Kidney glomerular epithelial cell (primary cell): ENCODE measurements at places on chromosomes 4 and X.

DNA sequence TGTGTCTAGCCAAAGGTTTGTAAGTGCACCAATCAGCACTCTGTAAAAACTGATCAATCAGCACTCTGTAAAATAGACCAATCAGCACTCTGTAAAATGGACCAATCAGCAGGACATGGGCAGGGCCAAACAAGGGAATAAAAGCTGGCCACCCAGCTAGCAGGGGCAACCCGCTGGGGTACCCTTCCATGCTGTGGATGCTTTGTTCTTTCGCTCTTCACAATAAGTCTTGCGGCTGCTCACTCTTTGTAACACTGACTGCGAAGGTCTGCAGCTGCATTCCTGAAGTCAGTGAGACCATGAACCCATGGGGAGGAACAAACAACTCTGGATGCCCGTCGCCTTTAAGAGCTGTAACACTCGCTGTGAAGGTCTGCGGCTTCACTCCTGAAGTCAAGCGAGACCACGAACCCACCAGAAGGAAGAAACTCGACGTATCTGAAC is 14.3 kb downstream of the HNRNPDL start:
- no peak for DNase-seq

DNA sequence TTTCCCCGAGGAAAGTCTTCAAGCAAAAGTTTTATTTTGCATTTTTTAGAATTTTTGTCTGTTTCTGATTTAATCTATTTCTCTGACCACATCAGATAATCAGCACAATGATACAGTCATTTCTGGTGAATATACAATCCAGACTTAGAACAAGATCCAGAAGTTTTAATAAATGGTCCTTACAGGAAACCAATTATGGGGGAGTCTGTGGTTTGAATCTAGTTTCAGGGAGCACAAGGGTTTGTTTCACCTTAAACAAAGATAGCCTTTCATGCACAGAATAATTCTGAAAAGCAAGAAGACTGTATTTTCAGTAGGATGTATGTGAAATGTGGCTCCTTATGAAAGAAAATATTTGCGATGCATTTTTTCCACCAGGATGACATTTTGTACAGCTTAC is 158.5 kb upstream of the ARSJ start:
- DNase-seq = no peak

GRCh38 chr4:82561786-82562563 is at the start of gene TMEM150C:
TMEM150C (minus strand) TSS chr4:82561988; CDS start chr4:82504657, 57,331 bp downstream.
- no peak for DNase-seq

DNA sequence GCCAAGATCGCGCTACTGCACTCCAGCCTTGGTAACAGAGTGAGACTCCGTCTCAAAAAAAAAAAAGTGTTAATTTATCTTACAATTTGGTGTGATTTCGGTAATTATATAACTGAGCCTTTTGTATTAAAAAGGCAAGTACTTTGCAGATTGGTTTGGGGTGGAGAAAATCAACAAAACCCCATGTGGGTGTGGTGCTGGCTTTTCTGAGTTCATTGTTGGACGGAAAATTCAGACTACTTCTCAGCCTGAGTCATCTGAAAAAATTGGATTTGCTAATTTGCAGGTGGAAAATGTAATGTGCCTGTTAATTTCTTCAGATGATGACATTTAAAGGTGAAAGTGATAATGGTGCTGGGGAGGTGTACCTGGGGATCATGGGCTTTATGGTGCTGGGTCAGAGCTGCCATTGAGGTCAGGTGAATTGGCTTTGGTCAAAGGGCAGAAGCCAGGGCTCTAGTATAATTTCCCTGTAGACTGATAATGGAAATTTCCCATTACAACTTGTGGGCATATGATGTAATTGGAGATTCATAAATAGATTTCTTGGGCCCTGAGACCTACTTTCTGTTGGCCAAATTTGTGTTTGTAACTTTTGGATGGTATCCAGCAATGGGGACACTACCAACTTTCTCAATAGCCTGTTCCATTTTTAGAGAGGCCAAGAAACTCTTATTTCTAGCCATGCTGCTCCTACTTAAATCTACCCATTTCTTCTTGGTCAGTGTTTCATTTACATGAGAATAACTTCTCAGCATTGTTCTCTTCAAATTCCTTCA is 74.3 kb upstream of the TEX13D start:
- no peak for DNase-seq

- DNase-seq = no peak
Measured at GRCh38 chr4:24578364-24578763, 6.0 kb downstream of the DHX15 start.

DNA sequence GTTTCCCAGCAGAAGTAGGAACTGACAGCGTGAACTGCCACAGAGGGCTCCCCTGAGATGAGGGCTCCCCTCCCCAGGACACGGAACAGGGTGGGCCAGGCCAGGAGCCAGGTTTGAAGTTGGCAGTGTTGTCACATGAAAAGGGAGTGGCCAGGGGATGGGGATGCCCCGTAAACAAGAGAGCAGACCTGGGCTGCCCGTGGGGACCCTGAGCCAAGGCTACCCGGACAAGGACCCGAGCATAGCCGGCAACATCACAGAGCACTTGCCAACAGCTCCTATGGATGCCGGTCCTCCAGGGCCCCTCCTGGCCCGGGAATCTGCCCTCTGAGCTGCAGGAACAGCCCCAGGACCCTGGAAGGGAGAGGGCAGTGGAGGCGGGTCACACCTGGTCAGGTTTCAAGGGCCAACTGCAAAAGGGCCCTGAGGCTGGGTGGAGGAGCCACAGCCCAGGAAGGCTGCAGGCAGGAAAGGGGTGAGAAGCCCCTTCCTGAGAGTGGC is 102.1 kb downstream of the CPZ start:
- DNase-seq = no peak

GRCh38 chr4:182848685-182849084 is 68.5 kb downstream of the DCTD start:
- no peak for DNase-seq

- peak; percentile 80 for DNase-seq
Measured at GRCh38 chr4:4541661-4542570, at the start of gene STX18. STX18 (minus strand) TSS chr4:4542048; CDS start chr4:4541964, 84 bp downstream.

- DNase-seq = no peak
Measured at GRCh38 chr4:74631988-74632387, 162.3 kb downstream of the BTC start.

- no peak for DNase-seq
Measured at GRCh38 chrX:131762802-131763234, 218.9 kb downstream of the OR13H1 start.

DNA sequence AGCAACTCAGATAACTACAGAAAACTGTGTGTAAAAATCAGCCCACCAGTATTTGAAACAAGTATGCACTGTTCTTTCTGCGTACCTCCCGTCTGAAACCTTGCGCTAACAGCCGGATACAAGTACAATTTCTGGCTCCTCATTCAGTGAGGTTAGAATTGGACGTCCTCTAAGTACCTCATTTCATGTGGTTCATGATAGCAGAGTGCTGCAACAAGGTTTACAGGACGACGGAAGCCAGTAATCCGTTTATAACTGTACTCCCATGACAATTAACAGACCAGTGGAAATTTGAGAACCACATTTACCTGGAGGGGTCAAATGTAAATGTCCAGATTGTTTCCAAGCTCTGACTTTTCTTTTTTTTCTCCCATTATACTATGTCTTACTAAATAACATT is 52.9 kb upstream of the TENM3 start:
- no peak for DNase-seq

- no peak for DNase-seq
Measured at GRCh38 chr4:61385256-61385655, 185.1 kb downstream of the ADGRL3 start.

DNA sequence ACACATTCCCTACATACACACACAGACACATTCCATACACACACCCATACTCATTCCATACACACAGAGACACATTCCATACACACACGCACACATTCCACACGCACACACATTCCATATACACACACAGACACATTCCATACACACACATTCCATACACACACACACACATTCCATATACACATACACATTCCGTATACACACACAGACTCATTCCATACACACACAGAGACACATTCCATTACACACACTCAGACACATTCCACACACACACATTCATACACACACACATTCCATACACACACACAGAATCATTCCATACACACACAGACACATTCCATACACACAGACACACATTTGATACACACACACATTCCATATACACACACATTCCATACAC is 15.2 kb downstream of the LINC00632 start:
- DNase-seq = no peak

GRCh38 chr4:182519528-182519927 is 276.3 kb downstream of the TENM3 start:
- DNase-seq = no peak

- no peak for DNase-seq
Measured at GRCh38 chr4:94889946-94890345, 132.2 kb downstream of the BMPR1B start.

- DNase-seq = no peak
Measured at GRCh38 chr4:40337523-40337922, 2.4 kb downstream of the CHRNA9 start.

DNA sequence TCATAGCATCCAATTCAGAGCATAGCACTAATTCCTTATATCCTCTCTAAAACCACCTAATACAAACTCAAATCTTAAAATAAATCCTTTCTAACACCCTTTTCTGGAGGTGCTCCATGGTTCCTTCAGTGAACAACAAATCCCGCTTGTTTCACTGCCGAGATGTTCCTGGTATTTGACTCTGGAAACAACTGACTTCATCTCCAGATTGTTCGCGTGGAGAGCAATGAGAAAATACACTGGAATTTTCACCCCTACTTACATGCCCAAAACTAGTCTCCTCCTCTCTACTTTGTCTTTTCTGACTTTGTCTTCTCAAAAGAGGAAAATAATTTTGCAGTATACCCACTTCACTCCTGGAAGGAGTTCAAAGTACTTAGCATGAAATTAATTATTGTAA is 129.0 kb downstream of the PLS3 start:
- DNase-seq = no peak

DNA sequence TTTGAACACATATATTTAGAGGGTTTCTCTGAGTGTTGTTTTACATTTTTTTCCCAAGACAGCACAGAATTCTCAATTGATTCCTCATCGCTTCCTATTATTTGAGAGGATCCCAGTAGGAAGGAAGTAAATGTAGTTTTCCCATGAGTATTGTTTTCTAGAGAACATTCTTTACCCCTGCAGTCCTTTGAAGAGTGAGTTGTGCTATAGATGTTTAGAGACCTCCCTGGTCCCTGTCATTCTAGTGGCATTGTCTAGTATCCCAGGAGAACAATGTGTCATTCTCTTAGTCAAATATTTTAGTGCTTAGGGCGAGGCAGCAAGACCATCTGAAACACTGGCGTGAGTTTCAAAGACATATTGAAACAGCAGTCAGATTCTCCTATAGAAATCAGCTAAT is 32.5 kb downstream of the SORBS2 start:
- DNase-seq = no peak

- no peak for DNase-seq
Measured at GRCh38 chrX:16659321-16659720, 9.4 kb downstream of the S100G start.

GRCh38 chr4:80183250-80184052 is 13.9 kb upstream of the PRDM8 start:
- DNase-seq = no peak

DNA sequence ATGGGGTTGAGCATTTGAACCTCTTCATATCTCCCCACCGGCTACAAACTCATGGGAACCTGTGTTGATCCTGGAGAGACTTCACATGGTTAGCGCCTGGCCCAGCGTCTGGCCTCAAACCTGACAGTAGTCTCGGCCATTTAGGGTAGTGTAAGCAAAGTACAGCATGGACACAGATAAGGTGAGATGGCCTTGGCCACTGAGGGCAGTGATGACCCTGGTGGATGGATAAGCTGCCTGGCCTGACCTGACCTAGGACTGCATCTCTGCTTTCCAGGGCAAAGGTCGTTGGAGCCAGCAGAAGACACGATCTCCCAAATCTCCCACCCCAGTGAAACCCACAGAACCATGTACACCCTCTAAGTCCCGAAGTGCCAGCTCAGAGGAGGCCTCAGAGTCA is 51.7 kb downstream of the BCORL1 start:
- no peak for DNase-seq

DNA sequence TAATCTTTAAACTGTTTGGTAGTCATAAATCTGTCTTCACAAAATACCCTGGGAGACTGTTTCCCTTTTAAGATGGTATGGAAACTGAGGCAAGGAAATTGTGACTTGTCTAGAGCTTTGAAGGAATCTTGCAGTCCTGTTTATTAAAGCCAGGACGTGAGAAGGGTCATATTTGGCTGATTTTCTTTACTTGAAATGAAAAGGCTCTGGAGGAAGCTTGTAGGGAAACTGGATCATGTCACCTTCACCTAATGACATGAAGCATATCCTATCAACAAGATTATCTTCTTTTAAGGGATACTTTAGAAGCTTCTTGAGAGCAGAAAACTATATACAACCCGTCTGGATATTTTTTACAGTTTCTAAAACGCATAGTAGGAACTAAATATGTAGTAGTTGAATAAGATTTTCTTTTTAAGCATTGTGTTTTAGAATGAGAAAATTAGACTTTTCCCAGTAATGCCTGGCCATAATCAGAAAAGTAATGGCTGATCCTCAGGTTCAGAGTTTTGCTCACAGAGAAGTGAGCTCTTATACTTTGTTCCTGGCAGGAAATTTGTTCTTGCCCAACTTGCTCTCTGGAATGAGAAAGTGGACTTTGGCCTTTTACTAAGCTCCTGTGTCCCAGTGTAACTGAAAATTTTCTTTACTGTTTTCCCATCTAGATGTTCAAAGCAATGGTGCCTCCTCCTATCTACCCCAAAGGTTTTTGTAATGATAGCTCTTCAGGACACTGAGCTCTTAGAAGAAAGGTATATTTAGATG is 136.8 kb upstream of the AFF2 start:
- no peak for DNase-seq

- DNase-seq = no peak
Measured at GRCh38 chr4:78749972-78750727, 26.0 kb upstream of the BMP2K start.

DNA sequence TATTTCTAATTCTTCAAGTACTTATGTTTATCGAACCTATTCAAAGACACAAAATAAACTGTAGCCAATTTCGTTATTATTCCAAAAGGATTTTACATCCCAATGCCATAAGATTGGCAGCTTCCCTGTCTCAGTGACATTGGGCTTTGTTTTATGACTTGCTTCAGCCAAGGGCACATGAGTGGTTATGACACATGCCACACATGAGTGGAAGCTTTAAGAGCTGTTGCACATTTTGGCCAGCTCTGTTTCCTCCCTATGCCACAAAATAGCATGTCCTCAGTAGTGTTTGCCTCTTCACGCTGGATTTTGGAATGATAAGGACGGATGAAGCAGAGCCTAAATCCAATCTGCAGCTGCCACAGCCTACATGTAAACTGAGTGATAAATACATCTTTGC is 21.9 kb downstream of the SEC24D start:
- DNase-seq = no peak

- no peak for DNase-seq
Measured at GRCh38 chr4:110106931-110107296, 91.5 kb downstream of the ELOVL6 start.

DNA sequence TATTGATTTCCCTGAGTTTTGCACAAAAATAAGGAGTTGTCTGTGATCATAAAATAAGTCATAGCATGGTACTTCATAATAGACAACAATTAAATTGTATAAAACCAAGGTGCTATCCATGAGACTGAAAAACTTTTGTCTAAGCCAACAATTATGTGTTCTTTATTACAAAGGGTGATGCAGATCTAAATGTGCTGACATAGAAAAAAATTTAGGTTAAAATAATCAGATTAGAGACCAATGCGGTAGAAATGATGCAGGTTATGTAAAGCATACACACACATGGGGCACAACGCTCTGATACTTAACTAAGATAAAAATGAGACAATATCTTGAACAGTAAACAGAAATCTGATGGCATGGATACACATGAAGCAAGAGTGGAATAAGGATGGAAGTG is 113.3 kb downstream of the PWWP3B start:
- DNase-seq = no peak

- DNase-seq = no peak
Measured at GRCh38 chrX:2631743-2632532, 59.2 kb upstream of the CD99 start.
